ENCODE measurements at places on chromosomes 5 and 9.

- no peak for DNase-seq
These were observed 647 bp downstream of the FREM1 start for GRCh38 chr9:14909601-14909960.

GRCh38 chr5:42557689-42558088 is 134.4 kb downstream of the GHR start:
- no peak for DNase-seq

- DNase-seq, result no peak
These were observed 130.9 kb downstream of the ERCC6L2 start for GRCh38 chr9:96006296-96006879.

GRCh38 chr9:110241260-110241857 is 14.9 kb downstream of the TXN start:
- DNase-seq, result no peak

DNA sequence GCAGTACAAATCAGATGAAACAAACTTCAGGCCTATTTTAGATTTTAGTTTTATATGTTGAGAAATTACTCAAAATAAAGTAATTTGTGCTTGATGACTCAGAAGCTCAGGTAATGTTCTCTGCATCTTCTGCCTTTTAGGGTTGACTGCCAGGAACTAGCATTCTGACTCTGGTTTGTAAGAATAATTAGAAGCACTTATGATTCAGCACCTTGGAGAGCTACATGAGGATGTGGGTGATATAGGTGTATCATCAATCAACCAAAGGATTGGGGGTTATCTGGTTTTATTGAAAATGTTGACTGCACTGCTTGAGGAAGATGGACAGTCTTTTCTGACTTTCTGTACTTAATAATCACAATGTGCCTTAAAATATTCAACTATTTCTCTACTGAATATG is 118.7 kb upstream of the SGCD start:
- no peak for DNase-seq
